ENCODE measurements at places on chromosomes 4 and X.

DNA sequence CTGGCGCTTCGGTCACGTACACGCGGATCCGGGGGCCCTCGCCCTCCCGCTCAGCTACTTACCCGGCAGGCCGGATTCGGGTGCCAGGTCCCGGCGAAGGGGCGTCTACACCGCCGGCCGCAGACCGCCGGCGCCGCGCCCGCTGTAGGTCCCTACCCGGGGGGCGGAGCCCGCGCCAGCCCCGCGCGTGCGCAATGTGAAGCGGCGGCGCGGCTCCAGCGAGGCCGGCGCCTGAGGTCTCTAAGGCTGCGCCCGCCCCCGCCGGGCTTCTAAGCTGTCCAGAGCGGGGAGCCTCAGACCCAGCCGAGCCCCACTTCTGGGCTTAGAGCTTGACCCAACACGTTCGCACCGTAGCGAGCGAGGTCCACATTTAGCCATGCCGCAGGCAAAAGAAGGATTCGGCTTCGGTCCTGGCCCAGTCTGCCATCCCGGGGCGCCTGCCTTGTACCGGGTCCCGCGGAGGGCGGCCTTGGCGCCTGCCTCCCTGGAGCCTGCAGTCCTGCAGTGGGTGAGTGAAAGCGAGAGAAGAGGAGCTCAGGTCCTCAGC is at the start of gene ZNF518B:
TSS of gene ZNF518B (minus strand) at position 172 of the 547 bp plus-strand sequence. CDS start 11,098 bp downstream, outside the sequence.
- H3K4me1 ChIP-seq = peaks cover 25% of the 10 kb centered on the region
- DNase-seq = peak; percentile 81
- H3K27me3 ChIP-seq = peaks cover 24% of the 10 kb centered on the region

DNA sequence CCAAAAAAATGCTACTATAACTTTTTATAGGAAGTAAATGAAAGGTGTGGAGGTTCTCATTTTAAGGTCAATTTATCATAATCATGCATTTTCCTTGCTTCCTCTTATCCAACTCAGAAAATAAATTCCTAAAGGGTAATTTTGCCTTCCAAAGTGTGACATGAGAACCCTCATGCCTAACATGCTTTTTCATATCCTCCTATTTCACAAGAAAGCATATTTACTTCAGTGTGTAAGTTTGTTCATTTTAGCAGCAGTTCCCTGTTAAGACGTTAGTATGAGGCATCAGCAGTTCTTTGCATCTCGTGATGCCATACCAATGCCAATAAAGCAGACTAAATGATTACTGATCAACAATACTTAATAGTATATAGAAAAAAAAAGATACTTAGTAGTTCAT is 18.4 kb downstream of the WDFY3 start:
- H3K27me3 ChIP-seq = peaks cover 3% of the 10 kb centered on the region
- no peak for DNase-seq
- peaks cover 19% of the 10 kb centered on the region for H3K4me1 ChIP-seq
- peaks cover under 1% of the 10 kb centered on the region for H3K36me3 ChIP-seq
- no peak overlapping the region for H3K4me3 ChIP-seq

DNA sequence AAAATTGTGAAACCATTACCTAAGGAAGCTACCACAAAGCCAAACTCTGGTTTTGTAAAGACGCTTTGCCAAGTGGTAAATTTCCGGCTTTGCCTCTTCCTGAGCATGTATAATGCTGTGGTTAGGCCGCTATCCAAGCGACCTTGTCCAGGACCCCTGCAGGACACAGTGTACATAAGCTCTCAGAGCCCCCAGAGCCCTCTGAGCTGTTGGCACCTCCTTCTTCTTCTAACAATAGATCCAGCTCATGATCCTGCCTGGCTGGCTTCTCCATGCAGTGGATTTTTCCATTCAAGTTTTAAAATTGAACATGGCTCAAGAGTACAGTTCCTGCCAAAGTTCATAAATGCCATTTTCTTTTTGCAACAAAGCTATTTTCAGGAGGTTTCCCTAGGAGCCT is 326.7 kb downstream of the MAPK10 start:
- H3K27me3 ChIP-seq = peaks cover 2% of the 10 kb centered on the region
- H3K27ac ChIP-seq = no peak overlapping the region
- DNase-seq = no peak
- H3K4me1 ChIP-seq = peaks cover 12% of the 10 kb centered on the region

- no peak for DNase-seq
- H3K27ac ChIP-seq = no peak overlapping the region
- no peaks in the 10 kb centered on the region for H3K4me1 ChIP-seq
- H3K36me3 ChIP-seq = no peaks in the 10 kb centered on the region
Observed at GRCh38 chrX:5388087-5388486, 840.6 kb downstream of the NLGN4X start.

DNA sequence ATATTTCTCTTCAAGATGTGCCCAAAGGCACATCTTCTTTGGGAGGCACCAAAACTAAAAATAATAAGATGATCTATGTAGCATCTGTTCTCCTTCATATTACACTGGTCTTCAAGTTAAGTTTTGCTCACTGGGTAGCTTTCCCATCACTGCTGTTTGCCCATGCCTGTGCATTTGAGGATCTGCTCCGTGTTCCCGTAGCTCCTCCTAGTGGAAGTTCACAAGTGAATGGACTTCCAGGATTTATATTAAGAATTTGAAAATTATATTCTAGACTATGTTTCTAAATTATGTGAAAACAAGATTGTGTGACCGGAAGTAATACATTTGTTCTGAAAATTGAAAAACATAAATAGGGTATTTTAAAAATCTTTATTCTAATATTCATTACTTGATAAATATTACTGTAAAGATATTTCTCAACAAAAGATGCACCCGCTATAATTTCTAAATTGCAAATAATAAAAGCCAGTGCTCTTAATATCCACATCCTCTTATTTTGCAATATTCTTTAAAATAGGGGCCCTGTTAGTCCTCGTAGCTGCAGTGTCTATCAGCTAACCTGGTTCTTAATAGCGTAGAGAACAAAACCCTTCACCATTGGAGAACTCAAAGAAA is 147.7 kb downstream of the RBM46 start:
- no peak overlapping the region for H3K4me3 ChIP-seq
- H3K27me3 ChIP-seq = peaks cover 2% of the 10 kb centered on the region
- no peaks in the 10 kb centered on the region for H3K36me3 ChIP-seq
- DNase-seq = peak; percentile 33

DNA sequence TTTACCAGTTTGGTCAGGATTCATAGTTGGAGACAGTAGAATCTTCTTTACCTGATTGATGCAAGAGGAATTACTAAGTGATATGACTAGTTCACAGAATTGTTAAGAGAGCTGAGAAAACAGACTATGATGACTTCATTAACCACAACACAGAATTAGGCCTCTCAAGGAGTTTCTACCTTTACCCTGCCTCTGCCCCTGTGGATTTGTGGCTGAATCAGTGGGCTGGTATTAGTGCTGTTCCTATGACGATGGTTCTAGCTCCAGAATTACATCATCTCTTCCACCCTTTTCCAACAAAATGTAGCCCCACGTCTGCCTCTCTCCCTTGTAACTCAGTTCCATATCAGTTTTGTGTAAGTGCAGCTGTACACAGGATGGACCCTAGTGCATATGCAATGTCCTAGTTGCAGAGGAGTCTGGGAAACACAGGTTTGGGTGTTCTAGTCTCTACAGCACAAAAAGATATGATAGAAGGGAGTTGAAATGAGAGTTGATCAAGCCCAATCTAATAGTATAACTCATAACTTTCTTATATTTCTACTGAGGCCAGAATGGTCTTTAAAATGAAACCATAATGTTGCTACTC is 99.3 kb downstream of the ANXA5 start:
- no peaks in the 10 kb centered on the region for H3K27me3 ChIP-seq
- peaks cover 11% of the 10 kb centered on the region for H3K4me1 ChIP-seq
- H3K27ac ChIP-seq = no peak overlapping the region
- no peak overlapping the region for H3K4me3 ChIP-seq
- no peak for DNase-seq

- peaks cover 31% of the 10 kb centered on the region for H3K36me3 ChIP-seq
- no peak overlapping the region for H3K27ac ChIP-seq
- peaks cover 7% of the 10 kb centered on the region for H3K27me3 ChIP-seq
- DNase-seq = no peak
Observed at GRCh38 chr4:16496501-16496900, 270.2 kb upstream of the TAPT1 start.

DNA sequence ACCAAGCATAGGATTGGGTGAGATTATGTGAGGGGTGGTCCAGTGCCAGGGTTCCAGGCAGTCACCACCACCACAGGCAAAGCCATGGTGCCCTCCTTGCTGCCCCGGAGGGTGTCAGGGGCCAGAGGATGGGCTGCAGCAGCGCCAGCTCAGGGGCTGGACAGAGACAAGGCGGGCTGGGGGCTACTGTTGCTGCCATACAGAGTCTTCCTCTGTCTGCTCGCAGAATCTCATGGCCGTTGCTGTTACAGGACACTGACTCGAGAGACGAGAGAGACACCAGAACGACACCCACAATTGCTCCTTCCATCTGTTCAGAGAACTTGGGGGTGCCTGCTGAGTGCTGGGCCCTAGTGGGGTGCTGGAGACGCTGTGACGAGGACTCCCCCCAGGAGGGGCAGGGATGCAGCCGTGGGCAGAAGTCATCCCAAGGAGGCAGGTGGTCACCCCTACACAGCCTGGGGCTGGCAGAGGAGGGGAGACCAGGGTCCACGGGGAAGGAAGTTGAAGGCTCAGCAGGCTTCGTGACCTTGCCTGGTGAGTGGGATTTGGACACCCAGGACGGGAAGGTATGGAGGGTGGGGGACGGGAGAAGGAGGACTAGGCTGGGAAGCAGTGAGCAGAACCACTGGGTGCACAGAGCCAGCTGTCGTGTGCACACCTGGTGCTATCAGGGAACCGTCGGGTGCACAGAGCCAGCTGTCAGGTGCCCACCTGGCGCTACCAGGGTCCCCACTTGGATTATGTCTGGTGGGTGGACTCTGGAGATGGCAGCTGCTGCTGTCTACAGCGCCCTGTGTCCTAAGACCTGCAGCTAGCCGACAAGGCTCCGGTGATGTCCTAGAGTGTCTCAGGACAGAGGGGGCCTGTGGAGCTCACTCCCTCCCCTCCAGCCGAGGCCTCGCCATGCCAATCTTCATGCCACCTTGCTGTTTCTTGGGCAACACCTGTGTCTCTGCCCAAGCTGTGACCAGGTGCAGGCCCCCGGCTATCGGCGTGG is 43.9 kb upstream of the HMX1 start:
- H3K36me3 ChIP-seq = no peaks in the 10 kb centered on the region
- no peak overlapping the region for H3K27ac ChIP-seq
- no peaks in the 10 kb centered on the region for H3K4me1 ChIP-seq
- H3K4me3 ChIP-seq = no peak overlapping the region
- H3K27me3 ChIP-seq = peaks cover 4% of the 10 kb centered on the region
- DNase-seq = no peak

- no peak for DNase-seq
- no peaks in the 10 kb centered on the region for H3K4me1 ChIP-seq
- H3K27me3 ChIP-seq = no peaks in the 10 kb centered on the region
- H3K27ac ChIP-seq = no peak overlapping the region
- H3K36me3 ChIP-seq = no peaks in the 10 kb centered on the region
Observed at GRCh38 chr4:154973244-154974035, 192.4 kb downstream of the RBM46 start.

DNA sequence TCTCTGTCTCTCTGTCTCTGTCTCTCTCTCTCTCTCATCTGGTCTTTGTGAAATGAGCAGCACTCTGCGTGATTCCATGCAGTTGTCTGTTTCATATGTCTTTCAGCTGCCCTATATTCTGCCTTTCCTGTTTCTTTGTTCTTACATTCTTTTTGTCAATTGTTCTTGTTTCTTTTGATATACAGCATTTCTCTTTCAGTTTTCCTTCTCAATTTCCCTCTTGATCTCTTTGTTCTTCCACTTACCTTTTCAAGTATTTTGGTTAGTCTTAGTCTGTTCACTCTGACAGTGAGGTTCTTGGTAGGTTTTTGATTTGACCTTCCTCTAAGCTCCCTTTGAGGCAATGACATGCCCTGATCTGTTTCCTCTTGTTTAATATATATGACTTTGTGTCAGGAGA is 20.4 kb downstream of the ZNF157 start:
- H3K4me3 ChIP-seq = no peak overlapping the region
- H3K27me3 ChIP-seq = no peaks in the 10 kb centered on the region
- H3K4me1 ChIP-seq = peaks cover 5% of the 10 kb centered on the region
- H3K36me3 ChIP-seq = no peaks in the 10 kb centered on the region
- H3K27ac ChIP-seq = no peak overlapping the region

DNA sequence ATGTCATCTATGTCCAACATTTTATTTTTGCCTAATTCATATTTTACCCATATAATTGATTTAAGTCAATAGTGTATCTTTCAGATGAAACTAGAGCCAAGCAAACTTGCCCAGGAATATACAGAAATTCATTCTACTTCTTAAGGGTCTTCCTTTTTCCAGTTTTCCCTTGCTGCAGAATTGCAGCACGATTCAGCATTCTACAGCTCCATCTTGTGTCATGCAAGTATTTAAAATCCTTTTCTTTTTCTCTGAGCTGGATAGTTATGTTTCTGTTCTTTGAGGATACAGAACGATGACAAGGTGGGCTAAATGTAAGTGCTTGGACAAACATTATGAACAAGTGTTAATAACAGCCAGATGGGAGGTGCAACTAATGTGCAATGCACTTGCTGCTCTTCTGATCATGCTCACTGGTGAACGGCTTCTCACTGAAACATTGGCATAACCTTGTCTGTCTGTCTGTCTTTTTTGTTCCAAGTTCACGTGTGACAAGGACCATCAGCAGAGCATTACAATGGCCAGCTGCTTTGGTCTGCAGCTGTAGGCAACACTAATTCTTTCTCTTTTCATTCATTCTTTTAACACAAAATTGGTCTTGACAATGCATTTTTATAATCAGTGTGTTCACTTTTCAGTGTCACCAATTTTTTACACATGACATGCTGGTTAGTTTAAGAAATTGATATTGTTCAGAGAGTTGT is 1821.7 kb downstream of the ARAP2 start:
- no peak for DNase-seq
- no peaks in the 10 kb centered on the region for H3K36me3 ChIP-seq
- H3K4me3 ChIP-seq = no peak overlapping the region
- H3K27me3 ChIP-seq = no peaks in the 10 kb centered on the region
